A375 (cell line): ENCODE measurements at places on chromosomes 2 and 18. TPM values are rescaled to one million over a fixed set of nuclear protein-coding genes. Genes with fewer than 3 reads are reported as not detected.

TWIST2 gene
- 13.7 and 15.9 TPM in 2 replicates for total RNA-seq

SP9 gene
- not detected in 2 replicates for total RNA-seq

AKAIN1 gene
- total RNA-seq, result not detected in 2 replicates

UGT1A8 gene
- not detected in 2 replicates for total RNA-seq

IL1A gene
- 4.2 and 8.8 TPM in 2 replicates for total RNA-seq

BOLA3 gene
- total RNA-seq, result 83.3 and 90.3 TPM in 2 replicates

TCF7L1 gene
- total RNA-seq, result 0.16 TPM in 1 of 2 replicates, not detected in the other

KLHL29 gene
- total RNA-seq, result 3.7 and 3.8 TPM in 2 replicates

SERPINB4 gene
- total RNA-seq, result not detected in 2 replicates

ANKRD62 gene
- not detected in 2 replicates for total RNA-seq

CRYGD gene
- not detected in 2 replicates for total RNA-seq

DSC3 gene
- 2.6 and 3.1 TPM in 2 replicates for total RNA-seq

LRP2 gene
- 0.24 TPM in 1 of 2 replicates, not detected in the other for total RNA-seq

AQP12B gene
- not detected in 2 replicates for total RNA-seq

PSMA8 gene
- total RNA-seq, result not detected in 2 replicates

MOB1A gene
- 40.7 and 42.8 TPM in 2 replicates for total RNA-seq

VIT gene
- total RNA-seq, result 0.50 and 0.98 TPM in 2 replicates

ARHGEF33 gene
- not detected in 2 replicates for total RNA-seq

STARD6 gene
- 0.29 TPM in 1 of 2 replicates, not detected in the other for total RNA-seq

GCG gene
- not detected in 2 replicates for total RNA-seq

PGAP1 gene
- 2.4 and 2.9 TPM in 2 replicates for total RNA-seq

PMAIP1 gene
- total RNA-seq, result 61.3 and 72.1 TPM in 2 replicates

CXCR2 gene
- not detected in 2 replicates for total RNA-seq

IL1RL2 gene
- not detected in 2 replicates for total RNA-seq

IL1F10 gene
- total RNA-seq, result not detected in 2 replicates

DCDC2C gene
- not detected in 2 replicates for total RNA-seq

RTP5 gene
- total RNA-seq, result not detected in 2 replicates

CD207 gene
- total RNA-seq, result 0.11 TPM in 1 of 2 replicates, not detected in the other

GPR75 gene
- 2.4 and 3.0 TPM in 2 replicates for total RNA-seq

POU3F3 gene
- 0.34 TPM in 1 of 2 replicates, not detected in the other for total RNA-seq

UGT1A7 gene
- total RNA-seq, result not detected in 2 replicates

MC4R gene
- 0.23 TPM in 1 of 2 replicates, not detected in the other for total RNA-seq

HMSD gene
- not detected in 2 replicates for total RNA-seq
